T-helper 22 cell (primary cell): ENCODE measurements at places on chromosomes 2 and 18.

DNA sequence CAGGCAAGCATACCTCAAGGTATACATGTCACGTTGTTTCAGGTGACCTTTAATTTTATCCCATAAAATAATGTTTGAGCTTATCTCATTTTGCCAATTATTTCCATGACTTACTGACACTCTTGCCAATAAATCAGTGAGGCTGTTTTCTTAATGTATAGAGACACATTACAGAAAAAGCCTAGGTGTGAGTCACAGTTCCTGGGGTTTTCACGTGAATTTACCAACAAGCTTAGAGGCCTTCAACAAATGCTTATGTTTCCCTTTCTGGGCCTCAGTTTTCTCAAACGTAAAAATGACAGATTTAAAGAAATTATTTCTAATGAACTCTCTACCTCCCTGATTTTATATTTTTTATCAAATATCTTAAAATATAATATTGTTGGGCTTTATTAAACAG, 517.5 kb upstream of the SPHKAP start:
- no peak for DNase-seq

- DNase-seq = no peak
These were observed 152.3 kb downstream of the PIK3C3 start for GRCh38 chr18:42107287-42107686.

- DNase-seq = no peak
These were observed 88.1 kb downstream of the EPB41L3 start for GRCh38 chr18:5455674-5456073.

DNA sequence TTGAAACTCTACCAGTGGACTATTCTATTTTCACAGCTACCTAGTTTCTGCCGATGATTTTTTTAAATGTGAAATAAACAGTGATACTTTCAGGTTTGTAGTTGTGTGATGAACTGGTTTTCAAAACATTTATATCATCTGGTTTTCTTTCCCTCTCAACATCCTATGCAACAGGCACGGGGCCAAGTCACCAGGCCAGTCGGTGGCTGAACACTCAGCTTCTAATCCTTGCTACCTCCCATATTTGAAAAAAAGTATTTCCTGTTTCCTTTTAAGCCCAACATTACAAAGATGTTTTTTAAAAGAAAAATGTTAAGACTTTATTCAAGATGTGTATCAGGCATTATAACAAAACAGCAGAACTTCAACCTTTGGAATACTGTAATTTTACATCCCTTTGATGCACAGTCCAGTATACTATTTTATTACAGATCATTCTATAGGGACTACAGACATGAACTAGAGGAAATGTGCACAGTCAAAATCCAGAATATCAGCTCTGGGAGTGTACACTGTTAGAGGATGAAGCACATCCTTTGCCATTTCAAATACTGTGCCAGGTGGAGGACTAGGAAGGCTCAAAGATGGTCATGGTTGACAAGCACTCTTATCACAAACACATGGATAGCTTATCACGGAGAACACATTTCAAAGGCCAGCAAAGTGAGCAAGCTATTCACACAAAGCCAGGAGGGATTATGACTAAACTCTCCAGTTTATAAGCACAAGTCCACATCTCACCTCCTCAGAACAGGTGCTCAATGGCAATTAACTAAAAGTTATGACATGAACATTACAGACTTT, 14.6 kb downstream of the MRPL35 start:
- no peak for DNase-seq

DNA sequence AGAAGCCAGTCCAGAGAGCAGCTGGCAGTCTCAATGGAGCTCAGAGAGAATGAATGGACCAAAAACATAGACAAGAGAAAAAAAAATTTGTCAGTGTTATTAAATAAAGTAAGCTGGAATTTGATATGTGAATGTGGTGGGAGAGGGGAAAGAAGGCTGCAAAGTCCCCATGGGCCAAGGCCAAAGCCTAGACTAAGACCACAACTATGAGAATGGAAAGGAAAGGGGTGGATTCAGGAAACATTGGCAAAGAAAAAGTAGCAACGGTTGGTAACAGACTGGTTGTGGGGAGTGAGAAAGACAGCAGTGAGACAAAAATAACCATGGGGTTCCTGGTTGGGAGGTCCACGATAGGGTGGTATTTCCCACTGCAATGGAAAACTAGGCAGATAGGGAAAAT, 47.0 kb downstream of the ZEB2 start:
- no peak for DNase-seq

DNA sequence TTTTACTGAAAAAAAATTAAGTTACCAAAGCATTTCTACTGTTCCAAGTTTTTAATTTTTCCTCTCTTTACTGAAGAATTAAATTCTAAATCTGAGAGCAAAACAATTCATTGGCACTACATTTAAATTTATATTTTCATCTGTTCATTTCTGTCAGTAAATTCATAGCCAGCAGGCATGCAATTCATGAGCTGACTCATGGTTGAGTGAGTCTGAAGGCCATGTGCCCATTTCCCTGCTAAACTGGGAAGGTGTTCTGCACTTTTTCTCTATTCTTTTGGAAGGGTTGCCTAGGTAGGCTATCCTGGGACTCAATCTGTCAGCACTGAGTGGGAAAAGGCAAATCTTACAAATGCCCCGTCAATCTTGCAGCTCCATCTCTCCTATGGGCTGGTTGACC, 88.7 kb downstream of the KLHL14 start:
- DNase-seq = no peak
